ENCODE measurements at places on chromosomes 6 and 20.
A peak's percentile ranks its signal among the peaks of the same experiment; 100 is the strongest.

GRCh38 chr6:144305567-144305966, 20.4 kb downstream of the UTRN start:
- no peak for DNase-seq

GRCh38 chr6:109298605-109299264, 83.5 kb downstream of the CD164 start:
- DNase-seq: no peak

- no peak for DNase-seq
Measured at GRCh38 chr6:123896869-123897268, 93.2 kb downstream of the NKAIN2 start.

GRCh38 chr6:46042355-46042999, 26.8 kb upstream of the CLIC5 start:
- no peak for DNase-seq

DNA sequence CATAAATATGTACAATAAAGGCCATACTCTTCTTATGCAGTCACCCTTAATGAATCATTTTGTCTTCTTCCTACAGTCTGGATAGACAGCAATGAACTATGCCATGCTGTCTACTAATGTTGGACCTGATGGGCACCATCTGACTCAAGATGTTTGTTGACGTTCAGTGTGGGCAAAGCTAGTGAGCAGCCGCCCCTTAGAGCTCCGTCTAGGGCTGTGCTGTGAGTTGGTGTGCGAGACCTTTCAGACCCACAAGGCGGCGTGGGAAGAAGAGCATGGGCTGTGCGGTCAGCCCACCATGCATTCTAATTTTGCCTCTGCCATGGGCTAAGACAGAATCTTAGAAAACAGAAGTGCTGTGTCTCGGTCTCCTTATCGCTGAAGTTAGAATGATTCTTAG, 829.4 kb downstream of the QKI start:
- DNase-seq: no peak

- DNase-seq: no peak
Measured at GRCh38 chr20:16491294-16491905, 81.8 kb downstream of the KIF16B start.

DNA sequence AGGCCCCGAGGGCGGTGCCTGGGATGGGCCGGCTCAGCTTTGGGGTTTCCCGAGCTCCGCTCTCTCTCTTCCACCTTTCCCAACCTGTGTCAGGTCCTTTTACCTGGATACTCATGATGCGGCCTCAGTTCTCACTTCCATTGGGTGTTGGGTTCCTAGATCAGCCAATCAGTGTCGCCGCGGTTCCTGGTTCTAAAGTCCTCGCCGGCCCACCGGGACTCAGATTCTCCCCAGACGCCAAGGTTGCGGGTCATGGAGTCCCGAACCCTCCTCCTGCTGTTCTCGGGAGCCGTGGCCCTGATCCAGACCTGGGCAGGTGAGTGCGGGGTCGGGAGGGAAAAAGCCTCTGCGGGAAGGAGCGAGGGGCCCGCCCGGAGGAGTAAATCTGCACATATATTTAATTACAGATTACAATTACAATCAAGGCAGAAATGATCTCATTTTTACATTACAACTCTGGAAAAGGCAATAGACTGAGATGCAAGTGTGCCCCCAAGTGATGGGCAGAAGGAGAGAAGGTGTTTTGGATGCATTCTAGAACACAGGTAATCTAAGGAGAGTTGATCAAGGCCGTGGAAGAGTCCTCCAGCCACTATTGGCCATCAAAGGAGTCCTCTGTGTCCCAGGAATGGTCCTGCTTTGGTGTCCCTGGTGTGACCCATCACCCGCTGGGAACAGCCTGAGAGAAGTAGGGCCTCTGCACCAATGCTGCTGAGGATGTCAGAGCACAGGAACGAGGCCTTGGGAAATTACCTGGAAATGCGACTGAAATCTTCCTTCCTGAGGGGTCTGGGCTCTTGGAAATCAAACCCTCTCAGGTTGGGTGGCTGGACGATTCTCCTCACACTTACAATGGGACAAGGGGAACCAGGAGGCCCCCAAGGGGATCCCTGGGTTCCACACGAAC, 34.7 kb upstream of the MICB start:
- peak; percentile 81 for DNase-seq

DNA sequence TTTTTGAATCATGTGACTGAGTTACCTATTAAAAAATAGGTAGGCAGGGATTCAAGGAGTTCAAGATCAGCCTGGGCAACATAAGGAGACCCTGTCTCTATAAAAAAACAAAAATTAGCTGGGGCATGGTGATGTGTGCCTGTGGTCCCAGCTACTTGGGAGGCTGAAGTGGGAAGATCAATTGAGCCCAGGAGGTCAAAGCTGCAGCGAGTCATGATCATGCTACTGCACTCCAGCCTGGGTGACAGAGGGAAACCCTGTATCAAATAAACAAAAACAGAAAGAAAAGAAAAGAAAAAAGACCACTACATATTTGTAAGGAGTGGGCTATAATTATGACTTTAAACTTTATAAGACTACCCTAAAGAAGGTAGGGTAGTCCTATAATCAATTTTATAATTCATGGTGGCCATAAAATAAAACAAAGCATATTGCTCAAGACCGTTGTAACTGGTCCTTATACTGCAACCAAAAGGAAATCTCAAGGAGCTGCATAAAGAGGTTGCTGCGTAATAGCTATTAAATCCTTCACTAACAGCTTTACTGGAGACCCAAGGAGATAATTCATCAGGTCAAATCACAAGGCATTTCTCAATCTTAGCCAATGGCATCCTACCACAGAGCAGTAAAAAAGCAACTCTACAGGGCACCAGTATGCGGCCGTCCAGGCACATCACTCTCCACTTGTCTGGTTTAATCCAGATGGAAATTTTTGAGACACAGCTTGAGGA, 13.5 kb downstream of the PIGU start:
- no peak for DNase-seq

DNA sequence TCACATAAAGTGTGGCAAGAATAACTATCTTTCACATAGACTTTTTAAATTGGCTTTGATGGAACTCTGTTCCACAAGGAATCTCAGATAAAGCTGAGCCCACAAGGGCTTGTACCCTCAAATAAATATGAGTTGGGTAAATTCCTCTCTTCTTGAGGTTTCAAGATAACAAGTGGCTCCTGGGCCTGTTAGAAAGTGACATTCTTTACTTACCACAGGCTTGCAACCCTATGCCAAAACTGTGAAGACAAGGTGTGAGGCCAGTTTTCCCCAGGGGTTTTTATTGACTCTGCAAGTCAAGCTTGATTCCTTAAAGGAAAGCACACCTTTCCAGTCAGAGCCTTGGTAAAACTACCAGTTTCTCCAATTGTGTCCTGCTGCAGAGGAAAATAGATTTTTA, 664.8 kb upstream of the GJE1 start:
- no peak for DNase-seq

GRCh38 chr6:150692604-150693003, 92.9 kb downstream of the PLEKHG1 start:
- no peak for DNase-seq

DNA sequence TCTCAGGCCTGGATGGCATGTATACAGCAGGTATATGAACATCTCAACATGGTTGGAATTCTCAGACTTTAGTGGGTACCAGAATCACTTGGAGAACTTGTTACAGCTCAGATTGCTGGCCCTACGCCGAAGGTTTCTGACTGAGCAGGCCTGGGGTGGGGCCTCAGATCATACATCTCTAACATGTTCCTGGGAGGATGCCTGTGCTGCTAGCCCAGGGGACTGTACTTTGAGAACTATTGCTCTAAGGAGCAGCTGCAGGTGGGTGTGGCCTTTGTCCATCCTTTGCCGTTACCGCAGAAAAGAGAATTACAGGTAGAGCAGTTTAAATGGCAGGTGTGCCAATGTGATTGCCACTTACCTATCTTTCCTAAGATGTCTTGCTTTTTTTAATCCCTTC, 310.5 kb upstream of the JAG1 start:
- DNase-seq: no peak

DNA sequence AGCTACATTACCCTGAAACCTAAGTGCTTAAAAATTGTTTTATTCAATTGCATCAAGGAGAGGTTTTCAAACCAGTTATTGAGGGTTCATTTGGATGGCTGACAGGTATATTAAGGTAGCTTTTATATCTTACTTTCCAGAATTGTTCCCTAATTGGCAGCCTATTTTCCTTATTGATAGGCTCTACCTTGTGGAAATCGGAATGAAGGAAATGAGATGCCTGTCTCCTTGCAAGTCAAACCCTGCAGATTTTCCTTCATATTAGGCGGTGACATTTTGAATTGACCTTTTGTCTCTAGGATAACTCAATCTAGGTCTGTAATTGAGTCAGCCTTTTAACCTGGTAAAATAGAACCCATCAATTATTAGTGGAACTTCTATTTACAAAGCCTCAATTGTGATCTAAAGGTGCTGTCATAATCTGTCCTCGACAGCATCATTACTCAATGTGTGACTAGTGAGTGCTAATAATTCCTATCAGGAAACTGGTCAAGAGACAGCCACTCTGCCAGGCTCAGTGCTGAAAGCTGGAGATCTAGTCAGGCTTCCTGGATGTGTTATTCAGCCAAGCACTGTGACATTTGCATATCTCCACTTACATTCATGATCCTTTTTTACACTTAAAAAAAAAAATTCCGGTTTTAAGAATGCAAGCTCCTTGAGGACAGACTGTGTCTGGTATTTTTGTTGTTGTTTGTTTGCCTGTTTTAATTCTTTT, 20.1 kb downstream of the OPRM1 start:
- no peak for DNase-seq

GRCh38 chr6:99746261-99746895, 139.7 kb downstream of the PRDM13 start:
- no peak for DNase-seq

GRCh38 chr6:78110641-78111040, 457.8 kb downstream of the MEI4 start:
- DNase-seq: no peak

- DNase-seq: no peak
Measured at GRCh38 chr6:79525272-79526100, 11.7 kb downstream of the LCA5 start.

GRCh38 chr6:113184291-113184690, 672.9 kb upstream of the MARCKS start:
- no peak for DNase-seq

- DNase-seq: no peak
Measured at GRCh38 chr6:24908650-24909035, 27.1 kb downstream of the RIPOR2 start.
